ENCODE measurements at places on chromosomes 2 and 18.

DNA sequence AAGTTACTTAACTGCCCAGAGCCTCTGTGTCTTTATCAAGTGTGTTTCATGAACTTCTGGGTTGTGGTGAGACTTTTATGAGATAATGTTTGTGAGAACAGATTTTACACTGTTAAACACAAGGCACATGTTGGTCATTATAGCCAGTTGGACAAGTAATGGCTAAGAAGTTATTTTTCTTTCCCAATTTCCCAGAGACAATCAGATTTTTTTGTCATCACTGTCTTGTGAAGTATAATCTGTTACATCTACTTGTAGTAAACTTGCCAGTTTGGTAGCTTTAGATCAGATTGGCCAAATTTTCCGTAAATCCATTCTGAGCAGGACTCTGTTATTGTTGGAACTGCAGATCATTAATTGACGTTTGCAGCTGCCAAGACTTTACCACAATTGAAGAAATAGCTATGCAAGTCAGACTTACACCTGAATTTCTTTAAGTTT, 838.8 kb downstream of the SLC4A3 start:
- no peak for DNase-seq

DNA sequence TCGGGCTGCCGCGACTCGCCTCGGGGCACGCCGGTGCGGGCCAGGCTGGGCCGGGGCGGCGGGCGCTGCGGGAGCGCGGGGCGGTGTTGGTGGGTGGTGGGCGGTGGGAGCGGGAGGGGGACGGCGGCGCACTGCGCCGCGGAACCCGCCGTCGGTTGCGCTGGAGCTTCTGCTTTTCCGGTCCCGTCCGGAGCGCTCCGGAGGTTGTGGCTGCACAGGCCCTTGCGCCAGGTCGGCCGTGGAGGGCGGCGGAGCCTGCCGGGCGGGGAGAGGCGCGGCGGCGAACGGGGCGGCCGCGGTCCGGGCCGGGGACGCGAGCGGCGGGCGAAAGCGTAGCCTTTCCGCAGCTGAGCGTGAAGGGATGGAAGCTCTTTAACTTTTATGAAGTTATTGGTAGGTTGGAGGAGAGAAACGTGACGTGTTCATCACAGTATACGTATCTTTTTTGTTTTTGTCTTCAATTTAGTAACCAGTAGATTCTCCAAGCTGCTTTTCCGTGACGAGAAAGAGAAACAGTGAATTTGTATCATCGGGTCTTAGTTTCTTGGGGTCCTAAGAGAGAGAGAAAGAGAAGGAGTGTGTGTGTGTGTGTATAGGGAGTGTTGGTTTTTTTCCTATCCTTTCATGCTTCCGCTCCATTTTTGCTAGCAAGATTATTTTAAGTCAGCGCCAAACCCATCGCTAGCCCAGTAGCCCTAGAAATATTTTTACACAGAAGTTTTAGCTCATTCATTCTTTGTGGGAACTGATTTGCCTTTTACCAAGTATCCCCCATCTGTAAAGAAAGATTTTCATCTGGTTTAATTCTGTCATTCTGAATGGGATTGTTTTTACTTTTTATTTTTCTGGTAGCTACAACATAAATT, 535 bp downstream of the ATG4B start:
- no peak for DNase-seq

DNA sequence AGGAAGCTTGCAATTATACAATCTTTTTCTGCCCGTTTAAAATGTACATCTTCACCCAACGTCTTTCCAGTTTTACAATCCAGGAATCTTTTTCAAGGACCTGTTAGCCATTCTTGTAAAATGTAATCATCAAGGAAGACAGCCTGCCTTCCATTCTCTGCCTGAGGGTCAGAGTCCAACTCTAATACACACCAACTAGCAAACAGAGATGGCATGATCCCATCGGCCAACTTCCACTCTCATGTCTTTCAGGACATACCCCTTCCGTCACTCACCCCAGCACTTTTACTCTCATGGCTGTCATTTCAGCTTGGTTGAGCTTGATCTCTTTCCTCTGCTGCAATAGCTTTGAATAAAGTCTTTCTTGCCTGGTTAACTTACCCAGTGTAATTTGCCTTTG, 172.5 kb upstream of the NETO1 start:
- no peak for DNase-seq

DNA sequence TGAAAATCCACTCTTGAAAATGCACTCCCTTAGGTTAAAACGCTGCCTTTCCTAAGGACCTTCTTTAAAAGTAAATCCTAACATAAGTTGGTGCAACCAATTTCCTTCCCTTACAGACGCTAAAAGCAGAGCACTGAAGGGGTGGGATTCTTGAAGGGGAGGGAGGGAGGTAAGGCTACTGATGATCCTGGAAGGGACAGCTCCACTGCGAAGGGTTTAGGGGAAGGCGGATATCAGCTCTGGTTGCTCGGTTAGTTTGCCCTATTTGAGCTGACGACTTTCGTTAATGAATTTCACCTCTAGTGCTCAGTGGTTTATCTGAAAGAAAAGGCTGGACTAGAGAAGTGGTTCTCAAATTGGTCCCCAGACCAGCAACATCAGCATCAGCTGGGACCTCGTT, 49.7 kb upstream of the SIGLEC15 start:
- no peak for DNase-seq

- DNase-seq, result no peak
Observed at GRCh38 chr18:60978338-60978737, 354.9 kb upstream of the CDH20 start.

- no peak for DNase-seq
Observed at GRCh38 chr2:213751446-213751845, 467.2 kb downstream of the SPAG16 start.

GRCh38 chr18:10054366-10054765, 140.6 kb downstream of the VAPA start:
- no peak for DNase-seq

GRCh38 chr2:102296449-102296848, 14.9 kb upstream of the IL1RL1 start:
- DNase-seq, result no peak

DNA sequence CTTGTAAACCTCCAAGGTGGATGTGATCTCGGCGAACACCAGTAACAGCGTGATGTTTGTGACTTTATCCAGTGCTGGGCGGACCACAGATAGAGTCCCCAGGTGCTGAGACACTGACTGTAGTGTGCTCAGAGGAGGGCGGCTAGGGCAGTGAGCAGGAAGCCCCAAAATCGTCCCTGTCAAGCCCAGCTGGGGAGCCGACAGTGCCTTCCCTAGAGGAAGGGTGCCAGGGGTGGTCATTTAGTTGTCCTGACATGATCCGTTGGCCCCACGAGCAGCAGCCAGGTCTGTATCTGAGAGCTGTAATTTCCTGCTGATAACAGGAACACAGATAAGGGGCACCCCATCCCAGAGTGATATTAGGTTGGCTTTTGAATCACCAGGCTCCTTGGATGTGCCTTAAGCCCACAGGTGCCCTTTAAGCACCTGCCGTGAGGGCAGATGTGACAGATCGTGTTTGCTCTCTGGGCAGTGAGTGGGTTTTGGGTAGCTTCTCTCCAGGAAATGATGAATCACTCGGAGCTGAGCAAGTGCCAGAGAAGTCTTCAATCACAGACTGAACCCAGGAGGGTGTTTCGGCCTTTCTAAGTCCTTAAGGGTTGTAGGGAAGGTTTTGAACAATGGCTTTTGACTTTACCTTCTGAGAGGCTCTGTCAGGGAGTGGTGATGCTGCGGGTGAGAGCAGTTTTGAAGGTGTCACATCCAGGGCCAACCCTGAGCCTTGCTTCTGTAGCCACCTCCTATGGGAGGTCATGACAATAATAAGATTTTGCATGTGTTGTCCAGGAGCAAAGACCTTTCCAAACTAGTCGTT, 7.7 kb downstream of the LPIN1 start:
- DNase-seq, result no peak

DNA sequence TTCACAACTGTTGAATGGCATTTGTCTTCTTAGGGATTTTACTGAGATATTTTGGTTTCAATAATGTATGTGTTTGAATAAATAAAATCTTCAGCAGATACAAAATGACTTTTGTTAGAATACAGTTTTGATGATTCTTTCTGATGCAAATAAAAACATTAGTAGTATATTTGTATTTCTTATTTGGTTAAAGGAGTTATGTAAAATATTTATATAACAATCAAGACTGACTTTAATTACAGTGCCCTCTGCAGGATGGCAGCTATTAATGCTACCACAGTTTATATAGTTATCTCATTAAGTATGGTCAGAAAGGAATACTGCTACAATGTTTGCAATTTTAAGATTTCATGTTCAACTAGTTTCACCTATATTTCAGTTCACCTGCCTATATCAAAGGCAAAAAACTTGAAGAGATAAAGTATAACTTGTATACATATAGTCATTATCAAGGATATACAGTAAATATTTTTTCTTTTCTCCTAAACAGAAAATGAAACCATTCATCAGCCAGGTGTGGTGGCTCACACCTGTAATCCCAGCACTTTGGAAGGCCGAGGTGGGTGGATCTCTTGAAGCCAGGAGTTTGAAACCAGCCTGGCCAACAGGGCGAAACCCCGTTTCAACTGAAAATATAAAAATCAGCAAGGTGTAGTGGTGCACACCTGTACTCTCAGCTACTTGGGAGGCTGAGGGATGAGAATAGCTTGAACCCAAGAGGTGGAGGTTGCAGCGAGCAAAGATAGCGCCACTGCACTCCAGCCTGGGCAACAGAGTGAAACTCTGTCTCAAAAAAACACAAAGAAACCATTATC, 19.8 kb downstream of the ARL5A start:
- no peak for DNase-seq

GRCh38 chr18:7848054-7848412, 280.9 kb downstream of the PTPRM start:
- no peak for DNase-seq

DNA sequence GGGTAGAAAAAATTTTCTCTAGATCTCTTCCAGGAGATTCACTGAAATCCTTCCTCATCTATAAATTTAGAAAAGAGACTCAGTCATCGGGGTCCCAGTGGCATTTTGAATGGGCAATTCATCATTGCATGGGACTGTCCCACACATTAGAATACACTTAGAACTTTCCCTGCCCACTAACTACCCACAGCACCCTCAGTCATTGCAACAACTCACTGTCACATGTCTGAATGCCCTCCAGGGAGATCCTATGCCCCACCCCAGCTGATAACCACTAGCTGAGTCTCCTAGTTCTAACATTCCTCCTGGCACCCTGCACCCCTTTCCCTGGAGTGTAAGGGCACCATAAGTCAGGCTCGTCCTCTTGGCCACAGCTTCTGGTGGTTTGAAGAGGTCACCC, 89.6 kb downstream of the INSIG2 start:
- DNase-seq, result no peak

DNA sequence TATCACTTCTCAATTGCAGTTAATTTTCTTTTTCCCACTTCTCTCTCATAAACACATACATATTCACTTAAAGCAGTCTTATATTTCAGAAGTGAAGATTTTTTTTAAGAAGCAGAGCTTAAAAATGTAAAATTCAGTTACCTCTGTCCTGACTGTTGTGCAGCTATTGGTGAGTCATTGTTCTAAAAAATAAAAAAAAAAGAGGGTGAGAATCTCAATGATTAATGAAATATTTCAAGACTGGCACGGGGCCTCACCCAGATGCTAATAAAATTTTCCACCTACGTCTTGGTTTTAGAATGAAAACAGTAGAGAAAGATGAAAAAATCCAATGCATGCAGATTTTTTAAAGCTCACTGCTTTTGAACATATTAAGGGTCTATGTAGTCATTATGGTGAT, 67.7 kb downstream of the RDH14 start:
- DNase-seq, result no peak

DNA sequence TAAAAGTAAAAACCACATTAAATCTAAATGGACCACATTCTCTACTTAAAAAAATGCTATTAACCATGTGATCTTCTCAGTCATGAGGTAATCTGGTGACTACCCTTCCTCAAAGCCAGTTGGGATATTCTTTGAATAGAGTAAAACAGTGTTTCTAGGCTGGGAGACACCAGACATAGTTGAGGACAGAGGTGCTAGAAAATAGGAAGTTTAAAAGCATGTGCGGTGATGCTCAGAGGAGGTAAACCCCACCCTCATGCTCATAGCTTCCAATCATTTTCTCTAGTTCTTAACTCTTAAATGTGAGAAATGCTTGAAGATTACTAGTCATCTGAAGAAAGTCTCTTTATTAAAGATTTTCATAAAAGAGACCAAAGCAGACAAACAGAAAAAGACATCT, 30.7 kb upstream of the ELAC1 start:
- no peak for DNase-seq

DNA sequence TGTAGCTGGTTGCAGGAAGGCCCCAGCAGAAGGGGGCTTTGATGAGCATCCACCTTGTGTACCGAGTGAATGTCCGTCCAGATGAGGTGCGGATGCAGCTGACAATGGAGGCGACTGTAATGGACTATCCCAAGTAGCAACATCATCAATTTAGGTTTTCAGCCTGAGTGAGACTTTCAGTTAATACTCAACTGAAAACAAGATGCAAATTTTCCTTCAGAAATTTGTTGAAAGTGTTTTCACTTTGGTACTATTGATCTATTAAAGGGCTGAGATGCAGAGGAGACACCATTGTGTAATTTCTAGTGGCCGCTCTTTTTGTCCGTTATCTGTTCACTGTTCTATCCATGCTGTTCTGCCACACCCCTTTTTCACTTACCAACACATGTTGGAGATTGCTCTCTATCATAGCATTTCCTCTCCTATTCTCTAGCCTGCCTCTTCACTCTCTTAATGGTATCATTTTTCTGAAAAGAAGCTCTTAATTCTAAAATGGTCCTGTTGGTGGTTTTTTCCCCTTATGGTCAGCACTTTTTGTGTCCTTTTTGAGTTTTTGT, 12.0 kb upstream of the CASP8 start:
- no peak for DNase-seq

GRCh38 chr2:140457483-140457882, 1673.3 kb downstream of the LRP1B start:
- no peak for DNase-seq

DNA sequence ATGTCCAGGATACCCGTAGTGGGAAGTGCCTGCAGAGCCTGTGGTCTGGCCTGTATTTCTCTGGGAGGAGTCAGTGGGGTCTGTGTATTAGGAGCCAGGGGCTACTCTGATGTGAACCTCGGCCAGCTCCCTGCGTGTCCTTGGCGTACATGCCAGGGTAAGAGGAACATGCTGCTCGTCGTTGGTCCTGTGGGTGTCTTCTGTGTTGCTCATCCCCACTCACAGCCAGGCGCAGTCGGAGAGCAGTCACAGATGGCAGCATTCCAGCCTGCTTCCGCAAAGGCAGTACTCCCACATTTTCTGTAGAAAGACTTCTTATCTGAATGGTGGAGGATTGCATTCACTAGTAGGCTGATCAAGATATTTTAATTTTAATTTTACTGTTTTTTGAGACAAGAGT, 84.9 kb downstream of the DGKD start:
- DNase-seq, result peak; percentile 38

GRCh38 chr2:207746131-207746530, 23.6 kb downstream of the FZD5 start:
- DNase-seq, result peak; percentile 79

- DNase-seq, result no peak
Observed at GRCh38 chr18:68784071-68784470, 13.8 kb upstream of the CCDC102B start.

DNA sequence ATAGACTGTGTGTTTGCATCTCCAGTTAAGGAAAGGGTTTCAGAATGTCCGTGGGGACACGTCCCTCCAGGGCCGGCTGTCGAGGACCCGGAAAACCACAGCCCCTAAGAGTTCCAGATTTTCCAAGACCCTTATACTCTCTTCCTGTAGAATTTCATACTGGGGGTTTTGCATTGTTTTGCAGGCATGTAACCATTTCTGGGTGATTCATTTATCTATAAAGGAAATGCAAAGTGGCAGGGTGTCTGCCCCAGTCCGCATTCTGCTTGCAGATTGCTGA, 8.5 kb downstream of the SP9 start:
- peak; percentile 23 for DNase-seq

GRCh38 chr2:120299004-120299403, 46.4 kb downstream of the RALB start:
- no peak for DNase-seq

Data from femur (tissue), 1 donor.